ENCODE measurements at places on chromosomes 16 and 17.

- DNase-seq: no peak
Observed at GRCh38 chr16:75160386-75160785, 12.1 kb downstream of the ZFP1 start.

- DNase-seq: no peak
Observed at GRCh38 chr16:81180578-81180977, 57.9 kb upstream of the BCO1 start.

- DNase-seq: no peak
Observed at GRCh38 chr17:7713782-7714181, 3.8 kb upstream of the DNAH2 start.

DNA sequence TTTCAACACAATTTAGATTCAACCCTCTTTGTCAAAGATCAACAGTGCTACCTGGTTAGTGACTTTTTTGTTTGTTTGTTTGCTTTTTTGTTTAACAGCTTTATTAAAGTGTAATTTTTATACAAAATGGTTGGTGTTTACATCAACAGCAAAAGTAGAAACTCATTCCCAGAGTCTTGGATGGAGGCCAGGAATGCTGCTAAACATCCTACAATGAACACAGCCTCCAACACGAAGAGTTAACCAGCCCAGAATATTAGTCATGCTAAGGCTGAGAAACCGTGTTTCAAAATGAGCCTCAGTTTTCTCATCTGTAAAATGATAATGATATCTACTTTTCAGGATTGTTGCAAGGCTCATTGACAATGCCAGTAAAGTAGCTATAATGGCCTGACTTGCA lies 211.0 kb upstream of the MAF start:
- no peak for DNase-seq

- DNase-seq: no peak
Observed at GRCh38 chr16:22683730-22684573, 130.0 kb upstream of the HS3ST2 start.

- no peak for DNase-seq
Observed at GRCh38 chr16:28491230-28491969, 474 bp downstream of the CLN3 start.

DNA sequence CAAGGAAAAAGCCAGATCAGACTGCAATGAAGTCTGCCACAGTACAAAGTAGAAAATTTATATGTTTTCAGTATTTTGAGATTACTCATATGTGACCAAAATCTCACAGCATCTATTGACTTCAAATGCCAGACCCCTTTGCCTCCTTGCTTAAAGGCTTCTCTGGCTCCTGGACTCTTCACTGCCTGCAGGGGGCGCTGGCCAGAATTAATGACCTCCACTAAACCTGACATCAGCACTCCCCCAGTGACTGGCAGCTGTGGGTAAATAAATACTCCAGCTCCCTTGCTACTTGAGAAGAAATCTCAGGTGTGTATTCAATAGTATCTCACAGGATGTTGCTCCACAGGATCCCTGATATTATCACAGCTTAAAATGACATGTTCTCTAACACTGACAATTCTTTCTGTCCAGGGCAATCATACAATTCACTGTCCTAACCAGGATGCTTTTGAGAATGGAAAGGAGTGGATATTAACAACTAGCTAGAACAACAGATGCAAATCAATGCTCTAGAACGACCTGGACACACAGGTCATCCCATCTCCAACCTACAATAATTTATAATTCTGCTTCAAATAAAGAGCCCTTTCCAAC lies 4.0 kb downstream of the BECN1 start:
- peak; percentile 7 for DNase-seq

DNA sequence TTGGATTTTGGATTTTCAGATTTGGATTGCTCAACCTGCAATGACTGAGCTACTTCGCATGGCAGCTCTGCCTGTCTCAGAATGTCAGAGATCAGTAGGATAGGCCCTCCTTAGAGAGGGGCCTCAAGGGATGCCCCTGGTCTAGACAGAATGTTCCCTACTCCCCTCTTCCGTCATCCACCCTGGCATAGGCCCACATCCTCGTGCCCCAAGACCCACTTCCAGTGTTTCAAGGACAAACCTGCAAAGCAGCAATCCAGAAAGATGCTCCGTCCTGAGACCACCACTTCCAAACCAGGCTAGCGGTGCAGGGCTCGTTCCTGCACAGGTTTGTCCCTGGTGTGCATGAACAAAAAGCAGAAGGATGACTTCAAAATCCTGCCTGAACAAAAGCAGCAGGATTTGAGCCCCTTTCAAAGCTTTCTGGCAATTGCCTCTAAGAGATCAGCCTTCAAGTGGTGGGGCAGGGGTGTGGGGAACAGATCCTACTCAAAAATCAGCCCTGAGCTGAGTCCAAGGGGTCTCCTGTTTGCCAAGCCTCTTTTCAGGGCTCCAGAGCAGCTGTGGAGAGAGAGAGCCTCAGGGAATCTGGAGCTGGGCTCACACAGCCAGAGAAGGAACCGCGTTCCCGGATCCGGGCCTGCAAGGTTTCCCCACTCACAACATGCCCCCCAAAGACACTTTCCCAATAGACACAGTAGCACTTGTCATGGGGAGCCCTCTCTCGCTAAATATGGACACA lies 121.1 kb downstream of the SOCS1 start:
- no peak for DNase-seq

- DNase-seq: no peak
Observed at GRCh38 chr17:55219934-55220333, 44.8 kb upstream of the HLF start.

GRCh38 chr17:69103557-69104233 lies 38.0 kb downstream of the ABCA6 start:
- no peak for DNase-seq

GRCh38 chr17:80724775-80725266 lies 180.2 kb downstream of the RPTOR start:
- no peak for DNase-seq

GRCh38 chr17:76547642-76548202 lies 7.9 kb downstream of the PRCD start:
- no peak for DNase-seq

GRCh38 chr17:76727745-76728456 lies 1.3 kb downstream of the METTL23 start:
- DNase-seq: no peak

- DNase-seq: no peak
Observed at GRCh38 chr17:15885770-15886169, 59.2 kb upstream of the ADORA2B start.

DNA sequence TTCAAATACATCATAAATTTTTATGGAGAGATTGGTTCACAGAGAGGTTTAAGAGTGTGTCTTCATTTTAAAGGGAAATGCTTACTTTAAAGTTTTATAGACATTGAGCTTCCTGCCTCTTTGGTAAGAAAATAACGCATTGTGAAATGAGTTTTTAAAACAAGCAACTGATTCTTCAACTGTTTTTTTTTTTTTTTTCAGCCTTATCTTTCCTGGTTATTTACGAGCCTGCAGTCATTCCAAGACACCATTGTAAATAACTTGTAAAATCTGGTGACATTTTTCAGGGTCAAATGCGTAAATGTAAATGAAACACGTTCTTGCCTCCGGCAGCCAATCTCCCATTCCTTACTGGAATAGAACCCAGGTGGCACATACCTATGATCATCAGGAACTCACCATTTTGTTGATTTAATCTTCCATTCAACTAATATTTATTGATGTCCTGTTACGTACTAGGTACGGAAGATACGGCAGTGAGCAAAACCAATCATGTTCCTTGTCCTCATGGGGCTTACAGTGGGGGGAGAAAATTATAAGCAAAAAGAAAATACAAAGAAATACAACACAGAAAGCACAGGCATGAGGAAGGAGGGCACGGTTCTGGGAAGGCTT lies 33.2 kb upstream of the CDYL2 start:
- DNase-seq: no peak

GRCh38 chr17:44968225-44969143 lies at the start of gene C1QL1:
C1QL1 (minus strand) TSS chr17:44968303; CDS start chr17:44968048, 255 bp downstream.
- peak; percentile 60 for DNase-seq

DNA sequence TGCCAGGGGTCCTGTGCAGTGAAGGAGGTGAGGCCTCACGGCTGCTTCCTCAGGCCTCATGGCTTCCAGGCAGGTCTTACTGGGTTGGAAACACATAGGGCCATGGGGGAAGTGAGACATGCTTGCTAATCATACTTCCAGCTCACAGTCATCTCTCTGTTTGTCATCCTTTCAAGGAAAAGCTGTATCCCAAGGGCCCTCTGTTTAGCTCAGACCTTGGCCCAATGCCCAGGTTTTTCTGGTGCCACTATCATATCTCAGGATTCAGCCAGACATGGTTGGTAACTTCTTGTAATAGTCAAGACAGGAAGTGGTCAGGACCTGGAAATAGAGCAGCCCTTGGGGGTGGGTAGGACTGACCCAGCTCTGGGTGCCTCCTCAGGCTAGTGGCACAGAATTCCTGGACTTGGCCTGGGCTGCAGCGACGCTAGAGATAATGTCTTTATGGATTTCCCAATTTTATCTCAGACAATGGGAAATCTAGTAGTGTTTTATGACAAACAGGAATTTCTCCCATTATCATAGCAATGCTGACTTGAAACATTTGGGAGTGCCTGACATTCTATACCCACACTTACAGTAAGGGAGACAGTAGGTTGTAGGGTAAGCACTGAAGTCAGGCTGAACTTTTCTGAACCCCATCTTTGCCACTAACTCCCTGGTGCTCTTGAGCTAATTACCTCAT lies 13.5 kb upstream of the ITGB3 start:
- DNase-seq: no peak

GRCh38 chr16:4002121-4002520 lies 114.1 kb downstream of the ADCY9 start:
- no peak for DNase-seq

DNA sequence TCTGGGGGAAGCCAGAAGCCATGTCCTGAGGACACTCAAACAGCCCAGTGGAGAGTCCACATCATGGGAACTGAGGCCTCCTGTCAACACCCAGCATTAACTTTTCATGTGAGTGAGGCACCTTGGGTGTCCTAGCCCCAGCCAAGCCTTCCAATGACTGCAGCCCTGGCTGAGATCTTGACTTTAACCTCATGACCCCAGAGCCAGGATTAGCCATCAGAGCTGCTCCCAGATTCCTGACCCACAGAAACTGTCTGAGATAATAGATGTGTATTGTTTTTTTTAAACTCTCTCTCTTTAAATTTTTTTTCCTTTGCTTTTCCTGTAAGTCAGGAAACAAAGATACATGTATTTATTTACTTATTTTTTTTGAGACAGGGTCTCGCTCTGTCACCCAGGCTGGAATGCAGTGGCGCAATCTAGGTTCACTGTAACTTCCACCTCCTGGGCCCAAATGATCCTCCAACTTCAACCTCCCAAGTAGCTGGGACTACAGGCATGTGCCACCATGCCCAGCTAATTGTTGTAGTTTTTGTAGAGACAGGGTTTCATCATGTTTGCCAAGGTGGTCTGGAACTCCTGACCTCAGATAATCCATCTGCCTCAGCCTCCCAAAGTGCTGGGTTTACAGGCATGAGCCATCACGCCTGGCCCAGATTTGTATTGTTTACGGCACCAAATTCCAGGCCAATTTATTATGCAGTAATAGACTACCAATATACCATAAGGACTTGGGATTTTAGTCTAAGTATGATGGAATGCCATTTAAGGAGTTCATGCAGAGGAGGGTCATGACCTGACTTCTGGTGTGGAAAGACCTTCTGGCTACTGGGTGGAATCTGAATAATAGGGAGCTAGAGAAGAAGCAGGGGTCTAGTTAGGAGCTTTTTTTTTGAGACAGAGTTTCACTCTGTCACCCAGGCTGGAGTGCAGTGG lies 14.0 kb upstream of the TMEM94 start:
- no peak for DNase-seq

DNA sequence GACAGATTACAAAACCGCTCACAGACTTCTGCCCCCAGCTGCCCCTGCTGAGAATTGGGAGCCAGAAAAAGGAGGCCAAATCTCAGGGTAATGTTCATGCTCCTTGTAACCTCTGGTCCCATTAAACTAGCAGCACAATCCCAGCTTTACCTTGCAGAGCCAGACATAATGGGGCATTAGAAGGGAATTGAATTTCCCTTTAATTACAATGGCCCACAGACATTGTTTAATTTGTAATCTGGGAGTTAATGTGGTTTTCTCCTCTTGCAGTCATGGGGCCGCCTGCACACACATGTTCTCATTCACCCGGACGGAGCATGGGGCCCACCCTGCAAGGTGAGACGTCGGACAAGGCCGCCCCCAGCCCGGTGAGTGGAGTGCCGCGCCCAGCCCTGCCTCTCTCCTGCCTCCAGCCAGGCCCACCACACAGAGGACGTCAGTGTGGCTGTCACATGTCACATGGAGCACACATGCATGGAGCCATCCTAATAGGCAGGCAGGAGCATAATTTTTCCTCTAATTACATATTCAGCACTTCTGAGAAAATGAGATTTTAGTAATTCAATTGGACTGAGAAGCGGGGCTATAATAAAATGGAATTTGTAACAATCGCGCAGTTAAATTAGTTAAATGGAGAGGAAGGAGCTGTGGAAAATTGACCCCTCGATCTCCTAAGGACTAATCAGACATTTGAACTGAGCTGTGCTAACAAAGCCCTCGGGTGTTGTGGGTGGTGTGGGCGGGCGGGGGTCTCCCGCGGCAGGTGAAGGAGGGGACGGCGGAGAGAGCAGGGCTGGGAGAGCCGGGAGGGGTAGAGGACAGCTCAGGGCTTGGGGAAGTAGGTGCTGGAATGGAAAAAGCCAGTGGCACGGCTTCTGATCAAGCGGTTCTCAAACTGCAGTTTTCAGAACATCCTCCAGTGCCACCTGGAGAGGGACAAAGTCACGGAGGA lies 87.7 kb downstream of the ENGASE start:
- DNase-seq: no peak

GRCh38 chr16:28554634-28555423 lies 1.1 kb downstream of the SGF29 start:
- DNase-seq: no peak

DNA sequence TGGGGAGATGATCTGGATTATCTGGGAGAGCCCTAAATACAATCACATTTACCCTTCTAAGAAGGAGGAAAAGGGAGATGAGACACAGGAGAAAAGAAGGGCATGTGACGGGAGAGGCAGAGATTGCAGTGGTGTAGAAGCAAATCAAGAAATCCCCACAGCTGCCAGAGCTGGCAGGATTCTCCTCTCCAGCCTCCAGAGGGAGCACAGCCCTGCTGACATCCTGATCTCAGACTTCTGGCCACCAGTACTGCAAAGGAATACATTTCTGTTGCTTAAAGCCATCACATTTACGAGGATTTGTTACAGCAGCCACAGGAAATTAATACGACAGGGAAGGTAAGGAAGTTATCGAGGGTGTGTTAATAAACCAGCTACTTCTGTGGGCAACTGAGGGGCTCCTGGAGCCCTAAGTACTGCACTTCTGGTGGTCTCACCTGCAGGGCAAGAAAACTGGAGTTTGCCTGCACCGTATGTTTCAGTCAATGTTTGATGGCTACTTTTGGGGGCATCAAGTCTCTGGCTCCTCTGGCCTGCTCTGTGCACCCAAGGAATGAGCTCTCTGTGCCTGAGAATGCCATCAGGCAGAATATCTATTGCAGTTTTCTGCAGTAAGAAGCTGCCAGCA lies 22.9 kb upstream of the CDH13 start:
- DNase-seq: no peak

DNA sequence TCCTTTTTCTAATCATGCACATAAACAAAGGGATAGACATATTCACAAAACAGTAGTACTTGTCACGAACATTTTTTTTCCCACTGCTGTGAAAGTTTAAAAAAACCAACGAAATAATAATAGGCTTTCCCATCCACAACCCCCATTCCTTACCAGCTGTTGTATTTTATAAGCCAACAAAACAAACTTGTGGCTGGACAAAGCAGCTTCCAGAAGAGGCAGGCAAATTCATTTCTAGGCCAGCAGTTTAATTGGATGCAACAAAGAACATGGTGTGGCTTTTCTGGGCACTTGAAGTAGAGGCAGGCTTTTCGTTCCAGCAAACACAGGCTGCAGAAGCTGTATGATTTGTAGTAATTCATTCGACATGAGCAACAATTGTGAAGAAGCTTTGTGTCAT lies 56.0 kb upstream of the FAM20A start:
- DNase-seq: no peak

Data from NCI-H187 (cell line).